Activated CD4-positive, alpha-beta T cell treated with anti-CD3 and anti-CD28 coated beads, Interleukin-2, amount 10 ng/mL, durations not matched to agents 24 days and 14 days (primary cell): ENCODE measurements at places on chromosomes 4 and X. TPM values are rescaled to one million over a fixed set of nuclear protein-coding genes. Genes with fewer than 3 reads are reported as not detected.

CCKAR gene
- total RNA-seq: not detected in 2 replicates

GRCh38 chr4:37487668-37488067 is 198.5 kb downstream of the RELL1 start:
- DNase-seq: no peak

DNA sequence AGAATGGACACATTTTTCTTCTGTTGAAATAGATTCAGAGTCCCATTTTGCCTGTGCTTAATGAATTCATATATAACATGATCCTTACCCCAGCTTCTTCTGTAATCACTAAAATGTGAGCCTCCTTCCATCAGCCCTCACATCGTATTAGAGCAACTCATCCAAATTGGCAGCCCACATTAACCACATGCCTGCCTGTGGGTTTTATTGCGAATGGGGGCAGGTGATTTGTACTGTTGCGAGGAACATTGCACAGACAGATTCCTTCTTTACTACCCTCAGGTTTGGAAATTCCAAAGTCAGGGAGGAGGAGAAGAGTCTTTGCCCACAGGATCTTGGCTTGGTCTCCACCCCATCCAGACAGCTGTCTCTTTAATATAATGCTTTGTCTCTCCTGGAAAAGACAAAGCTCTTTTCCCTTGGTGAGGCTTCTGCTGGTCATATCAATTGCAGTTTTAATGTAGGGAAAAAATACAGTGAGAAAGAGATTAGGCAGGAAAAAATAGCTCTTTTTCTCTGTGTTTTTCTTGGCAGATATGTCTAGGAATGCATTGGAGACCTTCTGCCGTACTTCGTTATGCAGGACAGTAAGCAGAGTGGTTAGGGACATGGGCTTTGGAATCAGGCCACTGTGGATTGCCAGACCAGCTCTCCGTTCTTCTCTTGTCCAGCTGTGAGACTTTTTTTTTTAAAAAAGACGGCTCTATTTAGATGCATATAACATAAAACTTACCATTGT is 371.2 kb downstream of the AFF2 start:
- DNase-seq: no peak

DNA sequence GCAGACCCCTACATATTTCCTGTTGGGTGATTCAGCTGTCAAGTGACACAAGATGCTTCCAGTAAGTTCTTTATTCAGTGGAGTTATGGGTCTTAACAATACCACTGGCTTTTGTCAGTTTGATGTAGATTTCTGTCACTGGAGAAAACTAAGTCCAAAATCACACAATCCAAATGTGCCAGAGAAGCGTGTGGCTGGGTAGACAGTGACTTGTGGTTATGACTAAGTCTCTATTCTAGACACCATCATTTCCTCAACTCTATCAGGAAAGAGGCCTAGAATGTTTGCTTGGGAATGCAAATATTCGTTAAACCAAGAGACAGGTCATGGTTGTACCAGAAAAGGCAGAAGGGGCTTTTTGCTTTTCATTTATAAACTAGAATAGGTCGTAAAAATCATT is 54.4 kb upstream of the HS3ST1 start:
- no peak for DNase-seq

UGT2A1 gene
- total RNA-seq: not detected in 2 replicates

DNA sequence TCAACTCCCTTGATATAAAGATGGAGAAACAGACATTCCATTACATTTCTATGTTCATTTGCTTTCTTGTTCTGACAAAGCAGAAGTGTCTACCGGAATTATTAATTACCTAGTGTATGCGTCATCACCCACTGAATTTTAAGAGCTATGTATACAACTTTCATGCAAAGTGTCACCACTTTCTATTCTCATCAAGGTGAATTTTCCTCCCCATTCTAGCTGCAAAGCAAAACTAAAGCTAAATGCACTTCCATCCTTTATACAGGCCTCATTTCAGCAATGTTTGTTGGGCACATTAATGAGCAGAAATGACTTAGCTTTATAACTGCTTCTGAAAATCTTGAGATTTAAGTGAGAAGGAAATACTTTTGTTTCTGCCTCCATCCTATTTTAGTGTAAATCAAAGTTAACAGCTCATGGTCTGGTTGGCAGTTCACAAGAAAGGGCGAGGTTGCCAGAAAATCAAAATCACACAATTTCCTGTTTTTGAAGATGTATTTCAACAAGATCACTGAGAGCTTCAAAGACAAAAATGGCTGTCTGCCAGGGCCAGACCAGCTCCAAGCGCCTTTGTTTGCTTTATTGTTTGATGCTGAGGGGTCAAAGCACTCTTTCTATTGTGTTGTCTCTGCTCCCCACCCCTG is 7.2 kb upstream of the FAM9C start:
- peak; percentile 75 for DNase-seq

DNA sequence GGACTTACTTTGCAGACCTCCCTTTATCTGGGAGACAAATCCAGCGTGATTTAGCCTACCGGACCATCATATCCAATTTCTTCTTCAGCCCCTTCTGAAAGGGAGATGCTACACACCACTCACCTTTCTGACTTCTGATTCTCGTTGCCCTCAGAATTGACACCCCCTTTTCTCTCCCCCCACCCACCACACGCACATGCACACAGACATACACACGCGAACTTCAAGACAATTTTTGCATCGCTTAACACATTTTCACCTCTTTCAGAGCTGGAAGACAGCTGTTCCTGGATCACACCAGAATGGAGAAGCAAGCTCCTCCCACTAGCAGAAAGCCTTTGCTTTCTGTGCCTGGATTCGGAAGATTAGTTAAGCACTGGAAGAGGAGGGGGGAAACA is 1.0 kb upstream of the SNCA start:
- DNase-seq: no peak

C1QTNF7 gene
- total RNA-seq: not detected in 2 replicates

- DNase-seq: no peak
Measured at GRCh38 chr4:110770353-110770752, 147.5 kb upstream of the PITX2 start.

DNA sequence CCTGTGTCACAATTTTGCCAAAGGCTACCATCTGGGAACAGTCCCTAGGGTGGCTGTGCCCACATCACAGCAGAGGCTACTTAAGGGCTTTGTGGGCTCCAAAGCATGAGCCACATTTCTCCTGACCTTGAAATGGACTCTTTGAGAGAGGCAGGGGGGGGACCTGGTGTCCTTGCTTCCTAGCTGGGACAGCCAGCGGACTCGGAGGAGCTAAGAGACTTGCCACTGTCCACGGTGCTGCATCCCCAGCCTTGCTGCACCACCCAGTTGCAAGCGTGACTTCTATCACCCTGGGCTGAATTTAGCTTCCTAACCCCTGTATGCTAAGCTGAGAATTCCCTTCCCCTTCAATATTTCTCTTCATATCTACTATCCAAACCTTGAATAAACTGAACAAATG is 99.0 kb downstream of the PHKA2 start:
- DNase-seq: no peak

GRCh38 chr4:153448003-153448731 is 18.0 kb upstream of the TMEM131L start:
- DNase-seq: no peak

DNA sequence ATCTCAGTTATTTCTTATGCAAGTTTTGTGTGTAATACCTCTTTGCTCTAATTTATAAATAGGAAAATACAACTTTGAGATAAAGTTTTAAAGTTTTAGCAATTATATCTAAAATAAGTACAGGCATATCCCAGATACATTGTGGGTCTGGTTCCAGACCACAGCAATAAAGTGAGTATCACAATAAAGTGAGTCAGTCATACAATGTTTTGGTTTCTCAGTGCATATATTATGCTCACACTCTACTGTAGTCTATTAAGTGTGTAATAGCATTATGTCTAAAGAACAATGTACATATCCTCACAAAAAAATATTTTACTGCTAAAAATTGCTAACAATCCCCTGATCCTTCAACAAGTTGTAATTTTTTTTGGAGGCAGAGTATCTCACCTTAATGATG is 49.2 kb downstream of the ANAPC10 start:
- no peak for DNase-seq

- DNase-seq: no peak
Measured at GRCh38 chr4:52627876-52628275, 31.2 kb downstream of the USP46 start.

PDZD4 gene
- total RNA-seq: 0.26 and 0.58 TPM in 2 replicates

- no peak for DNase-seq
Measured at GRCh38 chrX:82218361-82218760, 1016.5 kb downstream of the SH3BGRL start.

DNA sequence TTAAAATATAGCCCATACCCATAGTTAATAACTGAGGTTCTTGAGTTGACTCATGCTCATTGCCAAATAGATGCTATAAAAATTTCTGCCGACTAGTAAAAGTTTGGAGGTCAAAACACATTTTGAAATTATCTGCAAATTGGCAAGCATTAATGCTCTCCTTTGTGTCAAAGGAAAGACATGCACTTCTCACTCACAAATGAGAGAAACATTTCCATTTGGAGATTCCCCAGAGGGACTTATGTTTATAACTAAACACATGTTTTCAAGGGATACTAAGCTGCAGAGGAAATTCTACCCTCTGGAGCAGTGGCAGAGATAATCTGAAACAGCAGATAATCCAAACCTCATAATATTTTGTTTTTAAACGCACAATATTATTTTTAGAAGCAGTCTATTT is 45.7 kb upstream of the CCDC160 start:
- DNase-seq: no peak

DNA sequence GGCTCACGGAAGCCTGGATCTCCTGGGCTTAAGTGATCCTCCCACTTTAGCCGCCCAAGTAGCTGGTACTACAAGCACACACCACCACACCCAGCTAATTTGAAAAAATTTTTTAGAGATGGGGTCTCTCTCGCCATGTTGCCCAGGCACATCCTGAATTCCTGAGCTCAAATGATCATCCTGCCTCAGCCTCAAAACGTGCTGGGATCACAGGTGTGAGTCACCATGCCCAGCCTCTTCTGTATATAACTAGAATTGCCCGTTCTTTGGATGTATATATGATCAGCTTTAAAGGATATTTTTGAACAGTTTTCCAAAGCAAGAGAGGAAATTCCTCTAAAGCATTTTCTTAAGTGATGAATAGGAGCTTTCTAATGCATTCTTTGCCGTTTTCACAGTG is 22.7 kb downstream of the ZFP42 start:
- DNase-seq: no peak

DNA sequence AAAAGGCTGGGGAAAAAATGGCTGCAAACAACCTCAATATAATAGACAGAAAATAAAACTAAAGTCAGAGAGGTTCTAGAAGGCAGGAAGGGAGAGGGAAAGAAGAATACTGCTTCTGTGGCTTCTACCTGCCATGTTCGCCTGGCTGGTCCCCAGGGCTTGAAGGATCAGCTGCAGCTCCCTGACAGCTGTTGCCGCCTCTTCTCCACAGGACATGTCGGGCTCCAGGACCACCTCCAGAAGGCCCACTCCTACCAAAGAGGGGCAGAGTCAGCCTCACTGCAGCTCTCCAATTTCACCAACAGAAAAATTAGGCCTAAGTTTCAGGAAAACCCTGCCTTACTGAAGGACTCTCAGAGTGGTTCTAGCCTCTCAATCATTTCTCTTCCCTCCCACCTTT is 44.9 kb downstream of the GATB start:
- DNase-seq: no peak

DNA sequence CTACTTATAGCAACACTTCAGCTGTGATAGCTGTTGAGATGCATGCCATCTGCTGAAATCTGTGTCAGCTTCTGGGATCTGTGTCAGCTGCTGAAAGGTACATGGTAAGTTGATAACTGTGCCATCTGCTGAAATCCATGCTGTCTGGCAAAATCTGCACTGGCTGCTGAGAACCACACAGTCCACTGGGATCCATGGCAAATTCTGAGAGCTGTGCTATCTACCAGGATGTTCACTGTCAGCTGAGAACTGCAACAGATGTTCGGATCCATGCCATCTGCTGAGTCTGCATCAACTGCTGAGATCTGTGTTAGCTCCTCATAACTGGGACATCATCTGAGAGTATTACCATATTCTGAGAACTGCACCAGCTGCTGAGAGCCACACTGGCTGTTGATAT is 430.5 kb upstream of the POU3F4 start:
- no peak for DNase-seq

DNA sequence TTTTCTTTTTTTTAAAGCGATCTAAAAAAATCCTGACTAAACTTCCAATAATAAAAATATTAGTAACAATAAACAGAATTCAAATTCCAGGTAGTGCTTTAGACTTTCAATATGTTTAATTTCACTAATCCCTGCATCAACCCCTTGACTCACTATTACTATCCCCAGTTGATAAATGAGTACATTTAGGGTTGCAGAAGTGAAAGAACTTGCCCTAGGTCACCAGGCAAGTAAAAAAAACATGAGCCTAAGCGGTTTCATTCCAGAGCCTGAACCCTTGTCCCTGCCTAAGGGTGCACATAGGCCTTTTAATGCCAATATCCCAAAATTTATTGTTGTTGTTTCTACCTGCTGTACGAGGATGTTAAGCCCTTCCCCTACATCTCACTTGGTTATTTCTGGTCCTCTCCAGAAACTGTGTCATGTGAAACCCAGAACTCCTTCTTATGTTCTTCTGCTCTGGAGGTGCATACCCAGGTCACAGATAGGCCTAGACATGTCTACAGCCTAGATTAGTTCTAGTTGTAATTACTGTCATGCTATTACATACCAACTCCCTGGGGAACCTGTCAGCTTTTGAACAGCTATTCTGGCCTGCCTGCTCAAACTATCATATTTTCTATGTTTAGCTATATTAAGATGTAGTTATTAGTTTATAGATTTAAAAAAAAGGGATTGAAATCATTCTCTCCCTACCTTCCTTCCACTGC is 244.5 kb upstream of the PITX2 start:
- no peak for DNase-seq

- peak; percentile 72 for DNase-seq
Measured at GRCh38 chrX:65451663-65452062, 82.9 kb downstream of the LAS1L start.
